ENCODE measurements at places on chromosomes 5 and 9.

GRCh38 chr5:159353661-159354252 lies 23.5 kb upstream of the IL12B start:
- DNase-seq: no peak

- no peak for DNase-seq
Measured at GRCh38 chr5:60544142-60544541, 155.8 kb downstream of the DEPDC1B start.

DNA sequence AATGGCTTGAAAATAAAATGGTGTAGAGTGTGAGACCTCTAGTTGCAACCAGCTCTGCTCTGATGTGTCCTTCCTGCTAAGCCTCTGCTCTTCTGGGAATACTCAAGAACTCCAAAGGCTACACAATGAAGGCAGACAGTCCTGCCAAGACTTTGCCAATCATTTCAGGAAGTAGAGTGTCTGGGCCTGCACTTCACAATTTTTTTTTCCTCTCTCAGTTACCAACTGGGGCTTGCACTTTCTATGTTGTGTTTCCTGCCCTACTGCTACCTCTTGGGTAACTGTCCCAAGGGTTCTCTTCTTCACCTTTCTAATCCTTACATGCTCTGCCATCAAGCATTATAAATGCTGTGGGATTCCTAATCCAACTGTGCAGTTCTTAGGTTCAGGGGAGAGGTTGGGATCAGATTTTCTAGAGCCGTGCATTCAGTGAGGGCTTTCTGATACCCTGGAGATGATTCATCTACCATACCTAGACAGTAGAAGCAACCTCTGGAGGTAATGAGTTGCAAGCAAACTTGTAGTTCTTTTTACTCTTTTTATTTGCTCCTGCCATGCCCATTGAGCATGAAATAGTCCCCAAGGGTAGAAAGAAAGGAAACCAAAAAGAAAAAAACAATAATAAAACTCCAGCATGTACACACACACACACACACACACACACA lies 365.9 kb downstream of the MLLT3 start:
- no peak for DNase-seq

DNA sequence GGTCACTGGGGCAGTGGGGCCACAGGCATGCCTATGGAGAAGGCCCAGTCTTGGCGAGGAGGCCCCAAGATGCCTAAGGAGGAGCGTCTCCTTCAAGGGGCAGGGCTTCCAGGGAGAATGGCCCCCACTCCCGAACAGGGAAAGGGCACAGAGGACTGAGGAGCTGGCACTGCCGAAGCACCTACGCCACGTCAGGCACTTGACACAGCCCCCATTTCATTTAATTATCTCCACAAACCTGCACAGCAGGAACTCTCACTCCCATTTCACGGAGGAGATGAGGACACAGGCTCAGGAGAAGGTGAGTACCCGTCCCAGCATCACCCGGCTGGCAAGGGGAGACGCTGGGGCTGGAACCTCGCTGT lies 26.0 kb downstream of the EGR1 start:
- no peak for DNase-seq

DNA sequence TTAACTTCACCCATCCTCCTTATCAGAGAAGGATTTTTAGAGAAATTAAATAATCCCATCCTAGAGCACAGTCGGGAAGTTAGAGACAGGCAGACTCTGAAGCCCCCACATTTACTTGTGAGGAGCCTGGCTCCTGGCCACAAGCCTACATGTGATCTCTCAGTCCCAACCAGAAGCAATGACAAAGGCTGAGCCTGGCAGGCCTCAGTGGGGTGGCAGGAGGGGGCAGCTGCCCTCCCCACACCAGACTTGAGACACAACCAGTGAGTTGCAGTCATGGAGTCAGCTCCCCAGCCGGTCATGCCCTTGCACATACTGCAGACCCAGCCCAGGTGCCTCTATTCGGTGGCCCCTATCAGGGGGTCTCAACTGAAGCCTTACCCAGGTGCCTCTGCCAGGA lies 11.0 kb downstream of the NAIF1 start:
- no peak for DNase-seq

- no peak for DNase-seq
Measured at GRCh38 chr9:108286638-108287206, 569.1 kb downstream of the ACTL7B start.

DNA sequence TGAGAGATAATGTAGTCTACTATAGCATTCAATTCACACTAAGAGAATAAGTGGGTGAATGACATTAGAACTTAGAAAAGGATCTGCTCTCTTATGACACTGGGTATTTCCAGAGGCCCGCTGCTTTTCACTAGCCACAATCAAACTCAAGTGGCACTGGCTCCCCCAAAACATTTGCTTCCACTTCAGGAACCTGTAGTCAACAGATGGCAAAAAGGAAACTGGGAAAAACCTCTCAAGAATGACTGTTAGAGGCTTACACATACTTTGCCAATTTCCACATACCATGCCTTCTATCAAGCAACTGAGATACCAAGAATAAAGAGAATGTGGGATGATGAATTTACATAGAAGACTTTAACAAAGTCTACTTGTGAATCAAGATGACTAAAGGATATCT lies 11.2 kb downstream of the POC5 start:
- DNase-seq: no peak

GRCh38 chr5:179342577-179342976 lies 2.7 kb downstream of the ADAMTS2 start:
- no peak for DNase-seq

DNA sequence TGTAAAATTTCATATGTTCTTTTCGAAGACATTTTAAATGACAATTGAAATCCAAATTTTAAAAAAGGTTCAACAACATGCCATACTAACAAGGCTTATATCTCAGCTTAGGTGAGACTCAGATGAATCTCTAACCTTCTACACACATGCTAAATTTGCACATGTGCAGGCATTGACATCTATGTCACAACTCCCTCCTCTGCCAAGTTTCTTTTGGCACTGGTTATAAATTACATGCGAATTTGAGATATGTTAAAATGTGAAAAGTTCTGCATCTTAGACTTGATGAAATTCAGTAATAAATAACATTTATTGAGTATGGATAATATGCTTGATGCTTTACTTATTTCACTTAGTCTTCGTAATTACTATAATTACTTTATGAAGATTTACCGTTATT lies 234.3 kb downstream of the TLE4 start:
- no peak for DNase-seq

Measured in activated CD4-positive, alpha-beta T cell treated with anti-CD3 and anti-CD28 coated beads for 36 hours (primary cell).